Stimulated activated CD8-positive, alpha-beta memory T cell treated with anti-CD3 and anti-CD28 coated beads, Interleukin-4, amount 100 ng/mL, for 4 hours (primary cell): ENCODE measurements at places on chromosomes 3 and 15.

DNA sequence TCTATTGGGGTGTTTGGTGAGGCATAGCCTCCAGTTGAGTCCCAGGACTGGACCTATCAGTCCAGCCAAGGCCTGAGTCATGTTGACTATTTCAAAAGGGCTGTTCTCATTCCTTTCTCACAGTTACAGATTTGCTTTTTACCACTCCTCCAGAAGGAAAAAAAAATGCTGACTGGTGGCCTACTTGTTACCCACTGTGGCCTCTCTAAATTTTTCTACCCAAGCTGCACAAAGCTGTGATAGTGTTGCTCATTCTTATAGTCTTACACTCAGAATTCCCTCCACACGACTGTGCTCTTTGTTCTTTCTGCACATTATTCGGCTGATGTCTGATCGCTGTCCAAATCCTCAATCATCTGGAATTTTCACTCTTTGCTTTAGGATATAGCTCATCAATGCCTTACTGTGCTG lies 1142.2 kb downstream of the IGSF11 start:
- no peak for DNase-seq

DNA sequence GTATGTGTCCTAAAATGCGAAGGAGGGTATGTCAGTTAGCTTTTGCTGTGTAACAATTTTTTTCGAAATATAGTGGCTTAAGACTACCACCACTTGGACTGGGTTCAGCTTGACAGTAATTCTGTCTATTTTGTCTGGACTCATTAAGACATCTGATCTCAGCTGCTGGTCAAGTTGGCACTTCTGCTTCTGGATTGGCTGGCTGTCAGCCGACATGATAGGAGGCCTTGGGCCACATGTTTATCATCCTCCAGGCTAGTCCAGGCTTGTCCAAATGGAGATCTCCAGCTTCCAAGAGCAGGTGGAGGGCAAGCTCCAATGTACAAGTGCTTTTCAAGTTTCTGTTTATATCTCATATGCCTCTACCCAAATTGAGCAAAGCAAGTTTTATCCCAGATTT lies 95.9 kb downstream of the GALK2 start:
- DNase-seq = no peak

DNA sequence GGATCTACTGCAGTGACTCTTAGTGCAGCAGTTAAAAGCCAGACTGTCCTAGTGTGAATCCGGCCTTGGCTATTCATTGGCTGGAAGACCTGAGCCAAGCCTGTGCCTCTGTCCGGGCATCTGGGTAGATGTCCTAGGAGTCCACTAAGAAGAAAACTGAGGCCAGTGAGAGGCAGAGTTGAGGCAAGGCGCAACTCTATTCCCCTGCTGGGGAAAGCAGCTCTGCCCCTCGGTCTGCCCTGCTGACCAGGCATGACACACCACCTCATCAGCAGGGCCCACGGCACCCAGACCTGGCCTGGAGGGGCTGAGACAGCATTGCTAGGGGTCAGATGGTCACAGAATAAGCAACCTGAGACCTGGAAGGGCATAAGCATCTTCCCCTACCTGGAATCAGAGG lies 46.7 kb upstream of the ABHD2 start:
- no peak for DNase-seq

- DNase-seq = no peak
These were observed 16.4 kb downstream of the UBE2E2 start for GRCh38 chr3:23219552-23219951.

- no peak for DNase-seq
These were observed 78.2 kb downstream of the CHAC1 start for GRCh38 chr15:41031232-41032078.

DNA sequence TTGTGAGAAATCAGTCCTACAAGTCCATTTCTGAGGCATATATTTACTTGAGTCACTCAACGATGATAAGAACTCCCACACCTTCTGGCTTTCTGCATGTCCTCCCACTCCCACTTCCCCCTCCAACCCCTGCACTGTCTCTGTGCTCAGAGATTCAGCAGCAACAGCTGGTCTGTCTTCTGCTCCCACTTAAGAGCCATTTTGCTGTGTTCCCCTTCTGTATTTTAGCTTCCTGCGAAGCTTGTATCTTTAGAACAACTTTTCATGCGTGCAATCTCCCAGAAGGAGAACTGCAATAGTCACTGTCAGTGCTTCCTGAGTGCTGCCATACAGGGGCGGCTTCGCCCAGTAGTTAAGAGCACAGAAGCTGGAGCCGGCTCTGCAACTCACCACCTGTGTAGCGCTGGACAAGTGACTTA lies 90.0 kb upstream of the SPATA12 start:
- DNase-seq = no peak

DNA sequence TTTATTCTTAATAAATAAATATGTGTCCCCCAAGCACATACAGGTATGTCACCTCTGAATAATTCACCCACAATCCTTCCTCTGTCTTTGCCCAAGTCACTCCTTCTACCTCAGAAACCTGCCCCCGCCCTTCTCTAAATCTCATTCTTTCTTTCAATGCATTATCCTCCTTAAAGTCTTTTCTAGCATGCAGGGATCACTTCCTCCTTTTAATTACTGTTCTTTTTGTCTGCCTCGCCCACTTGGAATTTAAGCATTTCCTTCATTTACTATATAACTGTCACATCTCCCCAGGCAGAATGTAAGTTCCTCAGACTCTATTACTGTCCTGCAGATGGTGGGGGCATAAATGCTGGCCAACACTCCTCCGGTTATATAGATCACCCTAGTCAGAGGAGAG lies 7.8 kb downstream of the CCDC80 start:
- no peak for DNase-seq

DNA sequence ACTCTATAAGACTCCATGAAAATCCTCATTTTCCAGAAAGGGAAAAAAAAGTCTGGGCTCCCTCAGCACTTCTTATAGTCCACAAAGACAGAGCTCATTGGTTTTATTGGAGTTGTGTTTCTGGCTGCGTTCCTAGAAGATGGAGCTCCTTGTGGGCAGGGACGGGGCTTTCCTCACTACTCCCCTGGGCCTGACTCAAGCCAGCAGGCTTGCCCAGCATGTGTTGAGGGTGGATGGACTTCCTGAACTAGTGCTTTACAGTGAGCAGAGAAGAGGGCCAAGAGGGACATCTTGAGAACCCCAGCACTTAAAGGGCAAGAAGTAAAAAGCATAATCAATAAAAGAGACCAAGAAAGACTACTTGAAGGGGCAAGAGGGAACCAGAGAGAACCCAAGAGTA lies 43.2 kb upstream of the EPHB1 start:
- DNase-seq = no peak

GRCh38 chr15:60135961-60136360 lies 131.8 kb downstream of the FOXB1 start:
- DNase-seq = no peak

- no peak for DNase-seq
These were observed 71.2 kb downstream of the FAM43A start for GRCh38 chr3:194756791-194757325.

DNA sequence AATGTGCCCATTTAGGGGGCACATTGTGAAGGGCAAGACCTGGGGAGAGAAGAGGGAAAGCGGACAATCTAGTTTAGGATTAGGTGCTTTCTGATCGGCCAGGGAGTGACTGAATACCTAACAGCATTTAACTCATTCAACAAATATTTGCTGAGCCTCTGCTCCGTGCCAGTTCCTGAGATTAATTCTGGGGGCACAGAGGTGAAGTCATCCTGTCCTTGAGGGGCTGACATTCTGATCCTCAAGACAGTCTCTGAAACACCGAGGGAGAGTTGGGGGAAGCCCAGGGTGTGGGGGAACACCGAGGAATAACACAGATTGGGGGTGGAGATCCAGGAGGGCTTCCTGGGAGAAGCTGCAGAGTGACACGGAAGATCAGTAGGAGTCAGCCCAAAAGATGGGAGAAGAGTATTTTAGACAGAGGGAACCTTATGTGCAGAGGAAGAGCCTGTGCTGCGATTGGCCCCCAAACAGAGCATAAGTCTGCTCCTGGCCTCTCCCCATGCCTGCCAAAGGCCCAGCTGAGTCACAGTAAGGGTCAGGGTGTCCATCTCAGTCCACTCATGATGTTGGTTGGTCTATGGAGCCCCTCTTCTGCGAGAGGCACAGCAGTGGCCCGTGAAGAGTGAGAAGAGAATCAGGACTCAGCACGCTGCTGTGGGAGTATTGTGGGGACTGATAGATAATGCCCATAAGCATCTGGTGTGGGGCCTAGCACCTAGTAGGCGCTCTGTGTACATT lies 60.2 kb downstream of the AMOTL2 start:
- no peak for DNase-seq

DNA sequence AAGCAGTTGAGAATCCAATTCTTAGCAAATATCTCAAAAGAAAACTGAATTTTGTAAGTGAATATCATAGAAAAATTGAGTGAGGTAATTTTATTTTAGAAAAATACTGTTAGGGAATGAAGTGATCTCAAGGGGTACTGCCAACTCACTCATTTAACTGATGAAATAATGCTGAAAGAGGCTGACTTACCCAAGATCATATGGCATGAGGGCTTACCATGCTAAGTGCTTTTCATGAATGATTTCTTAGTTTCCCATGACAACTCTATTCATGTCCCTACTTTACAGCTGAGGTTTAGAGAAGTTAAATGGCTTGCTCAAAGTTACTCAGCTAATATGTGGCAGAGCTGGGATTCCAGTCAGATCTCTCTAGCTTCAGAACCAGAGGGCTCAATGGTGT lies 30.6 kb downstream of the CCDC14 start:
- DNase-seq = no peak

- DNase-seq = no peak
These were observed 6.2 kb downstream of the RGMA start for GRCh38 chr15:93082861-93083260.

- no peak for DNase-seq
These were observed 1.9 kb downstream of the IVD start for GRCh38 chr15:40407330-40407990.
